ENCODE measurements at places on chromosomes 5 and 9. TPM values are rescaled to one million over a fixed set of nuclear protein-coding genes. Genes with fewer than 3 reads are reported as not detected.

Gene ADAMTS6
- total RNA-seq: 2.8 TPM

DNA sequence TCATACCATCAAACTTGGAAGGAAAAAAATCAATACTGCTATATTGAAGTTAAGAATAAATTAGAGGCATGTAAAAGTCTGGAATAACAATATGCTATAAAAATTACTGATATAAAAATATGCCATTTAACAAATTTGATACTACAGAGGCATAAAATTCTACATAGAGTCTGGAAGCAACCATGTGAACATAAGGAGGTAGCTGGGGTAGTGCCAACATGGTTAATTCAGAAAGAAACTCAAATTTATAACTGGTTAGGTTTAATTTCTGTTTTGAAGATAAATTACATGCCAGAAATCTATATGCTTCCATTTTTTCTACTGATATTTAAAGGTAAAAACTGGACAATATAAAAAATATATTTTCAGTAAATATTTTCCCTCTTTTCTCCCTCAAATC is 103.1 kb upstream of the NR4A3 start:
- no peak for DNase-seq

Gene INSL4
- total RNA-seq: not detected

DNA sequence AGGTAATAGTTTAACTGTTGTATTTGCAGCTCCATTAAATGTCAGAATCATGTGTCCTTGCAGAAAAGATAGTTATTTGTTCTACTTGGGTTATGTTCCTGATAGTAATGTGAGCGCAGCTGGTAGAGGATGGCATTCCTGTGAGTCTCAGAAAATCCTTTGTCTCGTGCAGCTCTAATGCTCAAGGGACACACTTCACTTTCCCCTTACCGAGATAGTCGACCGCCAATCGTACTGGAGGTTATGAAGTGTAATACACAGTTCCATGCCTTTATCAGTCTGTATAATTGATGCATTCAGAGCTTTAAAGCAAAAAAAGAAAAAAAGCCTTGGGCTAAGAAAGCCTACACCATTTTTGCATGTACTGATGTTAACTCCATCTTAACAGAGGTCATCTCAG is 60.2 kb upstream of the SRP19 start:
- no peak for DNase-seq

Gene F12
- 0.38 TPM for total RNA-seq

Gene IL33
- 60.2 TPM for total RNA-seq

DNA sequence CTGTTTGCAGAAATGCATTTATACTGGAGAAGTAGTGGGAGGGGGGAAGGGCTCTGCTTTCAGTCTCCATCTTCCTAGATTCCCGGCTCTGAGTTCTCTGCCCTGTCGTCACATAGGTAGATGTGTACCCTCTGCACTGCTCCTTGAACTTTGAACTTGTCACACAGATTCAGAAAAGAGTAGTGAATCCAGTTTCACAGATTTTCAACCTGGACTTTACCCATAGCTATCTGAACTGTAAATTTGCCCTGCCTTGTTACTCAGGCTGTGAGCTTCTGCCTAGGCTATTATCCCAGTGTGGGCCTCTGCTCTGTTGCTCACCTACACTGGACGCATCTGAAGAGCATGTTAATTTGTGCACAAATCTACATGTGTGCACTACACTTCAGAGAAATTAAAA is 12.8 kb upstream of the C9orf152 start:
- no peak for DNase-seq

Gene FSTL4
- total RNA-seq: not detected

Gene XRCC4
- total RNA-seq: 7.4 TPM

DNA sequence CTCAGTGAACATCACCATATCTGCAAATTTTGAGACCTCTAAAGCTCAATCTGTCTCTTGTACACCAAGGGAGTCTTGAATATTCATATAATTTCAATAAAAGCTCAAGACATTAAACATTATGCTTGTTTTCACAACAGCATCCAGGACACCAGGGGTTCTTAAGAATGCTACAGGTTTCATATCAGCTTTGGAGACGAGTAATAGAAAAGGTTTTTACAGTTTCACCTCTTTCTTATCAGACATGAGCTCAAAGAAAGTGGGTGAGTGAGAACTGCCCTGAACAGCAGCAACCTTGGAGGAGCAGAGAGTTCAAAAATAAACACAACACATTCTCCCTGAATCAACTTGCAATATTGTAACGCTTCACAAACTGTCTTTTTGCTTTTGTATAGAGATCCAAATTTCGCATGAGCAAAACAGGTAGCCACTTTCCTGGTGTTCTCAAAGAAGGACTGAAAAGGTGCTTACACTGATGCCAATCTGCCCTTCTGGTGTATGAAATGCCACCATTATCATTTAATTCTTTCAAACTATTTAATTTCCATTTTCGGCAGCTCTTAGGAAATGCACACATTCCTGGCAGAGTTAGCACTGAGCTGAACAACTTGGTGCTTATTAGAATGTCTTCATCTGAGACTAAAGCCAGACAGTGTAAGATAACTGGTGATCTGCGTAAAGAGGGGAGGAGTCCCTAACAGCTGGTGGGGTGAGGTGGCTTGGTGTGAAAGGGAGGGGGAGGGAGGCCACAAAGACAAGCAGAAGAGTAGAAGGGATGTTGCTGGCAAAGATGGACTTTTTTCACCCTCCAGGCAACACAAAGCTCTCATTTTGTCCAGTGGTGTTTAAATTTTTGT is 535.3 kb downstream of the PDE4D start:
- no peak for DNase-seq

- DNase-seq: no peak
These were observed 19.2 kb upstream of the NDST1 start for GRCh38 chr5:150488519-150489359.

- no peak for DNase-seq
These were observed 1.4 kb upstream of the TRIO start for GRCh38 chr5:14141764-14142163.

DNA sequence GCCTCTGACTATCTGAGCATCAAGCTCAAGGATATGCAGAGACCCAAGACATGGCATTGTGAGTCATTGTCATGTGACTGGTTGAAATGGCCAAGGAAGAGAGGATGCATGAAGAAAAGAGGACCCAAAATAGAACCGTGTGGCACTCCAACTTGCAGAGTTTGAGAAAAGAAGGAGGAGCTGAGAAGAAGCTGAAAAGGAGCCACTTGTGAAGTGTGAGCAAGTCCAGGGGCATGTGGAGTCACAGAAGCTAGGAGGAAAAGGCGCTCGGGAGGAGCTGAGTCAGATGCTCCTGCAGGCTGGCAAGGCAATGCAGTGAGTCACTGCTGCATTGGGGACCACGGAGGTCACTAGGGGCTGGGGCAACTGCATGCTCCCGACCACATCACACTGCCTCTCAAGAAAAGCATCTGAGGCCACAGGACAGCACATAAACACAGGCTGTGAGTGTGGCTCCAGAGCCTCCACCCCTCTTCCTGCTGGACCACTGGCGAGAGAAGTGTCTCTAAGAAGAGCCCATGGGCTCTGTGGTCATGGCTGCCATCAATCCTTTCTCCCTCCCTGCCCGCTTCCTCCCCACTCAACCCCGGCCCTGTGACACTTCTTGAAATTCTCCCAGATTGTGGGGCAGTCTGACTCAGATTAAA is 197.6 kb downstream of the DRD1 start:
- no peak for DNase-seq

DNA sequence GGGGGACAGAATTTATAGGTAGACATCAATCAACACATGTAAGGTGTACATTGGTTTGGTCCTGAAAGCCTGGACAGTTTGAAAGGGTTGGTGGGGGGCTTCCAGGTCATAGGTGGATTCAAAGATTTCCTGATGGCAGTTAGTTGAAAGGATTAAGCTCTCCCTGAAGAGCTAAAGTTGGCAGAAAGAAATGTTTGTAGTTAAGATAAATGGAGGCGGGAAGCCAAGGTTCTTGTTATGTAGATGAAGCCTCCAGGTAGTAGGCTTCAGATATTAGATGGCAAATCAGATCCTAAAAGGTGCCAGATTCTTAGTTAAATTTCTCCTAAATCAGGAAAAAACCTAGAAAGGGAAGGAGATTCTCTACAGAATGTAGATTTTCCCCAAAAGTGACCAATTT is 9.0 kb upstream of the LRRTM2 start:
- no peak for DNase-seq

GRCh38 chr5:139454568-139455290 is 7.8 kb downstream of the ECSCR start:
- DNase-seq: no peak

DNA sequence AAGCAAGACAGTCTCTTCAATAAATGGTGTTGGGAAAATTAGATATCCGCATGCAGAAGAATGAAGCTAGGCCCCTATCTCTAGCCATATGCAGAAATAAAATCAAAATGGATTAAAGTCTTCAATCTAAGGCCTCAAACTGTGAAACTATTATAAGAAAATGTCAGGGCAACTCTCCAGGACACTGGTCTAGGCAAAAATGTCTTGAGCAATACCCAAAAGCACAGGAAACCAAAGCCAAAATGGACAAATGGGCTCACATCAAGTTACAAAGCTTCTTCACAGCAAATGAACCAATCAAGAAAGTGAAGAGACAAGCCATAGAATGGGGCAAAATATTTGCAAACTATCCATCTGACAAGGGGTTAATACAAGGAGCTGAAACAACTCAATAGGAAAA is 338.8 kb downstream of the NNT start:
- no peak for DNase-seq

GRCh38 chr5:32639943-32640342 is 54.6 kb downstream of the SUB1 start:
- no peak for DNase-seq

GRCh38 chr9:98182889-98183599 is 9.4 kb downstream of the CORO2A start:
- no peak for DNase-seq

- no peak for DNase-seq
These were observed 45.7 kb downstream of the SCAMP1 start for GRCh38 chr5:78405829-78406750.

DNA sequence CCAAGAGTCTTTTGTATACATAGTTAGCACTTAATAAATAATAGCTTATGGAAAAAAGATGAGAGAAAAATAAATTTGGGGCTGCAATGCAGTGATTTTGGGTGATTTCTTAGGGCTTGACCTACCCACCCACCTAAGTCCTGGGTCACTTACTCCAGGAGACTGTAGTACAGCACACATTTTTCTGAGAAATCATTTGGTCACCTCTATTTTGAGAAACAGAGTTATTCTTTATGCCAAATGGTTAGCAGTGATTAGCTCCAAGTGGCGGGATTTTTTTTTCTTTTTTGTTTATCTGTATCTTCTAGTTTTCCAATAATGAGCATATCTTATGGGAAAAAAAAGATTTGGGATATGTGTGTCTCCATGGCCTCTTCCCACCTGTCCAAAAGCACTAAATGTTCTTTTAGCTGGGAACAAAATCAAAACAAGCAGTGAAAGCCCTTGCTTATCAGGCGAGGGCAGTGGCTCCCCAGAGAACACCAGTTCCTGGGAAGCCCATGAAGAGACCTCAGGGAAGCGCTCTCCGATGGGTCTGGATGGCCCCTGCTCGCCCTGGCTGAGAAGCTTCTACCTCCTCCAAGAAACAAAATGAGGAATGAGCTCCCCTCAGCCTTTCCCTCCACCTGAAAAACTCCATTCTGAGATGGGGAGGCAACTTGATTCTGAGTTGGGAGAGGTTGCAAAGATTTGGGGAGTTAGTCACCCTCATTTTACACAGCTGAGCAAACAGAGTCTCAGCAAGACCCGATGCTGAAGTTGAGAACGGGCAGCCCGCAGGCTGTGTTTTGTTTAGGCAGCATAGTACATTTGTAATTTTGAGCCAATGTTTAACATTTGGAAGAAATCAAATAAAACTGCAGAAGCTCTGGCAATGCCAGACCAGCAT is 69.9 kb downstream of the CYFIP2 start:
- no peak for DNase-seq

DNA sequence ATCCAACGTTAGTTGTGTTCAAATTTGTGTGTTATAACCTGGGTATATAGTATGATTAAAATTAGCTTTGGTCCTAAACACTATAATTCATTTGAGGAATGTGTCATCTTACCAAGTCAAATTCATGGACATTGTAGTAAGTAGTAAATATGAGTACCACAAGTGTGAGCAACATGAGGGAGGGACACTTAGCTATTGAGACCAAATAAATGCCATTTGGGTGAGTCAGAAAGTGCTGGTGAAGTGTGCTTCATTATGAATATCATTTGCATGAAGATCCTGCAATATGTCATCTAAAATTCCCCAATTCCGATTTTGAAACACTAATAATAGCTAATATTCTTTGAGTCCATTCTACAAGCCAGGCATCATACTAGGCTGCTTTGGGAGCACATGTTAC is 336.7 kb upstream of the KIF2A start:
- DNase-seq: no peak

Gene CATSPER3
- not detected for total RNA-seq

DNA sequence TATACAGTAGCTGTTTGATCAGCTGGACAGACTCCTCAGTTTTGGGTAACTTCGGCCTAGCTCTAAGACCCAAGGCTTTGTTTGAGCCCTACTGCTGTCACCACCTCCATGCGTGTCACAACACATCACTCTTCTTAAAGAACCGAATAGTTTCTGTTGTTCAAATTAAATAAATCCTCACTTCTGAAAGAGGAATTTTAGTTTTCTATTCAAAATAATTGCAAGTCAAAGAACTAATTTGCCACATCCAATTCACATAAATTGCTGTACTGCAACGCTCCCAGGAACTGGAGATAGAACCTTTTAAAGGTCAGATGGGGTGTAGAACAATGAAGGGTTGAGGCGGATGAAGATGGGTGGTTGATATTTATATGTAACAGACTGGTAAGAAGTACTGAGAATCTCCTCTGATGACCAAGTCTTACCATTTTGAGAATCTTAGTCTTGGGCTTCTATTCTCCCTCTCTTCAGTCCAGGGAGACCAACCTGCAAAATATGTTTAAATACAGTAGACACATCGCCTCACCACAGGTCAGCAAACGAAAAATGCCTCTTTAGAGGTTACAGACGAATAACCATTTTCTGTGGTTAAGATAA is 1.6 kb downstream of the NREP start:
- DNase-seq: no peak

- DNase-seq: no peak
These were observed 208.1 kb downstream of the SNX18 start for GRCh38 chr5:54725391-54726280.

DNA sequence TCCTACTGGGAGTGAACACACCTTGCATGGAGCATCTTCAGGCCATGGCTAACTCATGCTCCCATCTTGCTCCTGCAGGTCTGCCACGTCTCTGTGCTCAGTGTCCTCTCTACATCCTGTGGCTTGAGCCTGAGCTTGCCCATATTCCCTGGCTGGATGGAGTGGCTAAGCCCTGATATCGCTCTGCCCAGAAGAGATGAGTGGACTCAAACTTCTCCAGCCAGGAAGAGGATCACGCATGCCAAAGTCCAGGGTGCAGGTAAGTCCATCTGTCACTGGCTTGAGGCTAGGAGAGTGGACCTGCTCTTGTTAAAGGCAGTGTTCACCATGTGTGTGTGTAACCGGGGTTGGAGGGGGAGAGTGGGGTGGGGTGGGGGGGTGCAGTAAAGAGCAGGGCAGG is 1.6 kb upstream of the RGS3 start:
- no peak for DNase-seq

Gene OBP2B
- not detected for total RNA-seq

- no peak for DNase-seq
These were observed 1.8 kb upstream of the PPARGC1B start for GRCh38 chr5:149728303-149728702.

Gene FAM114A2
- total RNA-seq: 21.1 TPM

All from omental fat pad (tissue), 4 donors.